ENCODE measurements at places on chromosomes 4 and X. TPM values are rescaled to one million over a fixed set of nuclear protein-coding genes. Genes with fewer than 3 reads are reported as not detected.

- DNase-seq = no peak
Observed at GRCh38 chr4:123379392-123379791, 17.2 kb upstream of the SPRY1 start.

- DNase-seq = no peak
Observed at GRCh38 chr4:182752158-182752910, 164.9 kb downstream of the DCTD start.

GRCh38 chr4:66062044-66062443 lies 391.8 kb upstream of the EPHA5 start:
- DNase-seq = no peak

BMP3 gene
- not detected for total RNA-seq

SLITRK4 gene
- not detected for total RNA-seq

DNA sequence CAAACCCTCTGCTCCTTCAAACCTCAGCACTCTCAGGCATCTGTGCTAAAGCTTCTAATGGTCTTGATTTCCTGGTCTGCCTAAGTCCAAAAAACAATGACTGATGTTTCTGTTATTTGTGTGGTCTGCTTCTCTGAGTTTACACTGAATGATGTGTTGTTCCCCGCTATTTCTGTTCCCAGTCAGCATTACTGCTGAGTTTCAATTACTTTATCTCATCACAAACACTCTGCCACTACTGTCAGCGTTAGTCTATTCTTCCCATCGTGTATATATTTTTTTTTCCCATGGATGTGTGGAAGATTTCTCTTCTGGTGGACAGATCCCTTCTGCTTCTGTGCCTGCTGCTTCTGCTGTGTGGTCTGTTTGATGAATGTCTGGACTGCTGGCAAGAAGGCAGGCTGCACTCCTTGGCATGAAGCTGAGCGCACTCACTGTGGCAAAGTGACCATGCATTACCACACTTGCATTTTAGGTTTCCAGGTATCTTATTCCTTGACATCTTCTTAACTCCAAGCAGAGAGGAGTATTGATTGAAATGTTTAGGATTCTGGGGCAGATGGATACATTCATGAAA lies 106.9 kb upstream of the PAQR3 start:
- no peak for DNase-seq

DNA sequence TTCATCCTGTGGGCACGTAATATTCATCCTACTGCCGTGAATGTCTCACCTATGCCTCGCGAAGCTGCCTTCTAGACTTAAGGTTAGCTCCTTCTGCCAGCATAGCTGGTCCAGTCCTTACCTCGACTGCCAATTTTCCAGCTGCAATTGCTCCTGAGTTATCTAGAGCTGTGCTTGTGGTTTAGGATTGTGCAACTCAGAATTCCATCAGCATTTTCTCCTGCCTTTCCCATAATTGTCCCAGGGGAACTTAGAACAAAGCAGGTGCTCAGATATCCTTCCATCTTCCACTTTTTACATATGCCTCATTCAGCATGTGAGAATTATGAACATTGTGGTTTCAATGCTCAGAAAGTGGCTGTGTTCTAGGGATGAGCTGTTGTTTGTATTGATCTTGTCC lies 131.4 kb upstream of the ADGRL3 start:
- no peak for DNase-seq

ADH7 gene
- total RNA-seq = not detected

DNA sequence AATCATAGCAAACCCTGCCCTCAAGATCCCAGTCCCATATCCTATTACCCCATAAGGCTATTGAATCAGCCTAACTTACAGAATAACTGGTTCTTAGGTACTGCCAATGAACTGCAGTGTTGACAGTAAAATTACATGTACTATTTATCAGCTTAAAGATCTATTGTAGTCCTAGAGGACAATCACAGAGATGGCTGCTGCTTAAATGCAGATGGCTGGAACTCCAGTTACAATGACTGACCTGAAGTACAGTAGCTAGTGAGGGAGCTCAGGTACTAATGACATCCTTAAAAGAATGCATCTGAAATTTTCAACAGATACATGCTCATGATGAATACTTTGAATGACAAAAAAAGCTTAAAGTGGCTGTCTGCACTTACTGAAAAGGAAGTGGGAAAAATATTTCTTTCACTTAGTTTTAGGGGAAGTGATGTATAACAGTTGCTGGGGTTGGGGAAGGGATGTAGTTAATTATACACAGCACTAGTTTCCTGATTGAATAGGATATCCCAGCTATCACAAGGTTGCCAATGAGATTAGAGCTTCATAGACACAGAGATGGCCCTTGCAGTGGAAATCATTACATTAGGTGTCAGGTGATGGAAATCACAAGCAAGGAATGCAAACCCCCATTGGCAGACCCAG lies 42.0 kb downstream of the USP26 start:
- no peak for DNase-seq

GRCh38 chrX:21660156-21660555 lies 2.0 kb upstream of the KLHL34 start:
- DNase-seq = no peak

DNA sequence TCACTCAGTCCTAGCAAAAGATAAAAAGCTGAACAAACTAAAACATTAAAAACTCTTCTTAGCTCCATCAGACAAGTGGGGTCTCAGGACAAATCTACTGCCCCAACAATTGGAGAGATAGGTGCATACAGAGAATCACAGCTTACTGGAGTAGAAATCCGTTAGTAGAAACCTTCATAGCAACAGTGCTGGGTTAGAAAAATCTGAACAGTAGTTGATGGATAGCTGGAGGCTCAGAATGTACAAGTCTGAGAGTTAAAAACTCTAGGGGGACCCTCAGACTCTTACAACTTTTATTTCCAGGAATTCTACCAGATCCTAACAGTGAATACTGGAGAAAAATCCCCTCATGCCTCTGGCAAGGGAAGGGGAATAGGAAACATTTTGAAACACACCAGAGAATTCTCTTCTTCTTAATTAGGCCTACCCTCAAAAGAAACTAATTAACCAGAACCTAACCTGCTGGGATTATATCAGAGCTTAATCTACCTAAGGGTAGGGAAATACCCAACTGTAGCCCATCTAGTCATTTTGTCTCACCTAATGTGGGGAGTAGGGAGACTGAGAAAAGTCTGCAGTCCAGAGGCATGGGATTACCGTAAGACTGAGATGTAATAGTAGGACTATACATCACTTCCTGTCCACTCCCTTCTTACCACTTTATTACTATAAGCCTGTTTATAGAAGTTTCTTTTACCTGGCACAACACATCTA lies 165.0 kb upstream of the CTSO start:
- no peak for DNase-seq

- no peak for DNase-seq
Observed at GRCh38 chr4:70945046-70945445, 42.9 kb downstream of the MOB1B start.

CXCL11 gene
- total RNA-seq = not detected

GRCh38 chrX:15849555-15849954 lies 5.1 kb downstream of the AP1S2 start:
- no peak for DNase-seq

TCEAL9 gene
- total RNA-seq = 65.4 TPM

TRPC5OS gene
- total RNA-seq = not detected

GAR1 gene
- 16.4 TPM for total RNA-seq

CAPN6 gene
- total RNA-seq = not detected

CYBB gene
- total RNA-seq = not detected

DNA sequence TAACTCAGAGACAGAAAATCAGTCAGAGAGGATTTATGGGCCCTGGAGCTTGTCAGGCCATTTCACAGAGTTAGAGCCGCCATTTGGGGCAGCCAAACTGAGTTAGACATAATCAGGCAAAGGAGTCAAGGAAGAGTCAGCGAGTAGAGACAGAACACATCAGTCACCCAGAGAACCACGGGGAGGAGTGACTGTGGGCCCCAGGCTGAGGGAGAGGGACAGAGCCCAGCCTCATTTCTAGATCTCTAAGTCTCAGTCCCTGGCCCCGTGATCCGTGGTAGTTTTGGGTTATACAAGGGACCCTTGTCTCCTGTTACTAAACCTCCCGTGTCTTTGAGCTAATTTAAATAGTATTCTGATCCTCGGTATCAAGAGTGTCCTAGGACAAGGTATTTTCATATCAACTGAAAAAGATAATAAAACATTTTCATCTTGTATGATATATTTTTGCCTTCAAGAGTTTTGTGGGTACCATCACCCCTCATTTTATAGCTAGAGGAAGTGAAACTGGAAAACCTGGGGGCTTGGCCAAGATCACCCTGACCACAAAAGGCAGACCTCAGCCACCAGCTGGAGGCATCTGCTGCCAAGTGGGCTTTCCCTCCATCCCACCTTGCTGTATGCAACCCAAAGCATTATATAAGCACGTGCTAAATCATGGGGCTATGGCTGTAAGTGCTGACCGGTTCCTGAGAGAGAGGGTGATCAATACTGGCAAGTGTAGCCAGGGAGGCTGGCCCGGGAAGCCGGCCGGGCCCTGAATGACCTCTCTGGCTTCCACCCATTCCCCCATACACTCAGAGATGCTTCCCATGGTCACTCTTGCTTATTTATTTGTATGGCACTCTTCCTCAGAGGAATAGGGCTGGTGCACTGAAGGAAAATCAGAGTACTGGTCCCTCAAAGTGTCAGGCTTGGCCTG lies 204.1 kb downstream of the BCOR start:
- no peak for DNase-seq

DNA sequence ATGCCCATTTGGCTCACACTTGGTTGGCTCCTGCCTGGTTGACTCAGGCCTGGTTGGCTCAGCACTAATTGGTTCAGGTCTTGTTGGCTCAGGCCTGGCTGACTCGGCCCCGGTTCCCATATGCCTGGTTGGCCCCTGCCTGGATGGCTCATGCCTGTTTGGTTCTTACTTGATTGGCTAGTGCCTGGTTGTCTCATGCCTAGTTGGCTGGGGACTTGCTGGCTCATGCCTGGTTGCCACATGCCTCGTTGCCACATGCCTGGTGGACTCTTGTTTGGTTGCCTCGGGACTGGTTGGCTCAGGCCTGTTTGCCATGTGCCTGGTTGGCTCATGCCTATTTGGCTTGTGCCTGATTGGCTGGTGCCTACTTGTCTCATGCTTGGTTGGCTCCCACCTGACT lies 103.7 kb downstream of the APOOL start:
- no peak for DNase-seq
